ENCODE measurements at places on chromosomes 7 and 10.
A peak's percentile ranks its signal among the peaks of the same experiment; 100 is the strongest.

- DNase-seq, result no peak
Measured at GRCh38 chr7:39355664-39356063, 210.5 kb upstream of the YAE1 start.

- DNase-seq, result no peak
Measured at GRCh38 chr7:41053820-41054219, 649.1 kb downstream of the INHBA start.

- DNase-seq, result no peak
Measured at GRCh38 chr7:25329815-25330214, 101.5 kb upstream of the NPVF start.

DNA sequence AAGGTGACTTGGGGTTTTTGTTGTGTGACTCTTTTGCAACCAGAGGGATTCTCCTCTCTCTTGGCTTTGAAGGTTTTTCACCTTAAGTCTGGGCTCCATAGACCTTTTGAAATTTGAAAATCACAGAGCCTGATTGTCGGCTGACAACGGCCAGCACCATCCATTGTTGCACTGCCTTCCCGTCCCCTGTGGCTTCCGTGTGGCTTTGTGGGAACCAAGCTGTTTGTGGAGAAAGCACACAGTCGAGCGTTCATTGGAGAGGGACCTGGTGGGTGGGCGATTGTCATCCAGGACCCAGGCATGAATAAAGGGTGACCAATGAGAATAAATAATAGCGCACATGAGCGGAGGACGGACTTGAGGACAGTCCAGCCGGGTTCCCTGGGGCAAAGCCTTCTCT, 7.4 kb upstream of the RAMP3 start:
- DNase-seq, result no peak

- no peak for DNase-seq
Measured at GRCh38 chr7:96300502-96300901, 21.4 kb downstream of the SLC25A13 start.

DNA sequence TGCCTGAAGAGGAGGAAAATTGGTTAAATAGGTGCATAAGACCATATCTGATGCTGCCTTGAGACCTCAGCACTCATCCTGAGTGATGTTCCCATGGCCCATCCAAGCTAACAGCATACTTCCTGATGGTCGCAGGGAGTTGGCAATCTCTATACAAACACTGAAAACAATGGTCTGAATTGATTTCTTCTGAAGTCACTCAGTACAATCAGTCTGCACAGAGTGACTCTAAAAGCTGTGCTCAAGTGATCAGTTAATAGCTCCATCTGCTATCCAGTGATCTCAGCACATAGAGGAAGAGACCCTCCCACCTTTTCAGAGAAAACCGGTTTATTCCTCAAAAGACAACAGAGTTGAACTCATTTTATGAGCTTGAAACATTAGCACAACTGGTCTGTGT, 3.9 kb downstream of the PPP1R17 start:
- no peak for DNase-seq

- no peak for DNase-seq
Measured at GRCh38 chr7:1941464-1942242, 271.6 kb downstream of the ELFN1 start.

GRCh38 chr10:17001961-17002749, 127.5 kb downstream of the CUBN start:
- DNase-seq, result peak; percentile 25
